ENCODE measurements at places on chromosomes 1 and 21.
A peak's percentile ranks its signal among the peaks of the same experiment; 100 is the strongest.

DNA sequence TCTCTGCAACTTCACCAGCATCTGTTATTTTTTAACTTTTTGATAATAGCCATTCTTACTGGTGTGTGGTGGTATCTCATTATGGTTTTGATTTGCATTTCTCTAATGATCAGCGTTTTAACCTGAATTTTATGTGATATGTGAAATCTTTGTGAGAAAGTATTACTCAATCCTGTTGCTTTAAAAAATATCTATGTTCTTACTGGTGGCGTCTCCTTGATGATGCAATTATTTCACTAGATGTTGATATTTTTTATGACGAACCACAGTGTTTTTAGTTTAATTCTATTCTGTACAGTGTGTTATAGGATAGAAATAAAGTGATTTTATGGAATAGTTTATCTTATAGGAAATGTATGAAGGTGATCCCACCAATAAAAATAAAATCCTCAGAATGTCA, 54.7 kb upstream of the GPR88 start:
- no peak for ATAC-seq

DNA sequence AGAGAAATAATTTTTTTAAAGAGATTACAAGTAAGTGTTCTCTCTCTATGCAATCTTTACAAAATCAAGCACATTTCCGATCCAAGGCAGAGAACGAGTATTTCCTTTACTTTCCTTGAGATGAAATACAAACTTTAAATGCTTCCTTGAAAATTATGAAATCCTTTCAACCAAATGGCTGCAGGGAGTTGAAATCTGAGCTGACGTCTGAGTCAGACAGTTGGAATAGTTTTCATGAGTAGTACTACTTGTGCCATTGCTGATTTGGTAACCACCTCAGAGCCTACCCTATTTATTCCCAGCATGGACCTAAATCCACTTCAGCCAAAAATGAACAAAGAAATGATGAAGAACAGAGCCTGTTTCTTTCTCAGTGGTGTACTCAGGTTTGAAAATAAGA, 183.6 kb downstream of the GIPC2 start:
- peak; percentile 53 for ATAC-seq

DNA sequence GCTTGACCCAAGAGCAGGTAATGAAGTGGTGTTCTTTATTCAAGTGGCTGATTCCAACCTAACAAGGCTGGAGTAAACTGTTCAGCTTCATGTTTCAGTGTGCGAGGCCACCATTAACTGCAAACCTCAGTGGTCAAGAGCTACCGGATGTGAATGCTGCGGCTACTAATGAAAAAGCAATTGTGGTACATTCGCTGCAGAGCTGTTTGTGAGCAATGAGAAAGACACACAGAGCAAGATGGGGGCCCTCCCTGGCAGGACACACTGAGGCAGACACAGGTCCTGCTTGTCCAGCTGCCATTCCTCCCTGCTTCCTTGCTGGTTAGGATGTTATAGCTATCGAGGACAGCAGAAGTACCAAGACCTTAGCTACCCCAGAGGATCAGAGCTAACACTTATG, 26.1 kb downstream of the SYF2 start:
- ATAC-seq, result no peak

DNA sequence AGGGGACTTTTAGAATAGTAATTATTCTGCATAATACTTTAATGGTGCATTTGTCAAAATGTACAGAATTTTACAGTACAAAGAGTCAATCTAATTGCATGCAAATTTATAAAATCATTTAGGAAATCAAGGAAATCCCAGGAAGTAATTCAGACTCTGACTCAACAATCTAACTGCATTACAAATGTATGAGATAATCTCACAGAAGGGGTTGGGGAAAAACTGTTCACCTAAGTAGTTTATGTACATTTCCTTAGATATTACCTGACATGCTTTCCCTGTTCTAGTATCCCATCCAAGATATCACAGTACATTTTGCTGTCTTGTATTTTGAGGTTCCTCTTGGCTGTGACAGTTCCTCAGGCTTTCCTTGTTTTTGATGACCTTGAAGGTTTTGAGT, 4.7 kb downstream of the CRB1 start:
- ATAC-seq, result no peak

- ATAC-seq, result no peak
These were observed 207.5 kb downstream of the KCNT2 start for GRCh38 chr1:196400478-196401451.

Data from SK-N-SH treated with all-trans-retinoic acid at 6 μM for 48 hours (cell line).